ENCODE measurements at places on chromosomes 3 and 15.

- DNase-seq, result no peak
Observed at GRCh38 chr3:44960387-44961026, 15.5 kb downstream of the ZDHHC3 start.

- DNase-seq, result peak; percentile 92
Observed at GRCh38 chr3:24145981-24146822, 201.1 kb downstream of the NR1D2 start.

DNA sequence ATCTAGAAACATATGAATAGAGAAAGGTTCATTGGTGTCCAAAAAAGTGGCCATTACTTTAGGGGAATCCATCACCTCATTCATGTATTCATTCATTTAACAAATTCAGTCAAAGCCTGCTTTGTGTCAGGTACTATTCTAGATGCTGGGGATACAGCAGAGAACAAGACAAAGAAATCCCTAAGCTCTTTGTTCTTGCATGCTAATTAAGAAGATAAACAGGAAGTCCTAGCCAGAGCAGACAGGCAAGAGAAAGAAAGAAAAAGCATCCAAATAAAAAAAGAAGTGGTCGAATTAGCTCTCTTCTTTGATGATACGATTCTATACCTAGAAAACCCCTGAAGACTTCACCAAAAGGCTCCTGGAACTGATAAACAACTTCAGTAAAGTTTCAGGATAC, 12.4 kb upstream of the ZMAT3 start:
- DNase-seq, result no peak

DNA sequence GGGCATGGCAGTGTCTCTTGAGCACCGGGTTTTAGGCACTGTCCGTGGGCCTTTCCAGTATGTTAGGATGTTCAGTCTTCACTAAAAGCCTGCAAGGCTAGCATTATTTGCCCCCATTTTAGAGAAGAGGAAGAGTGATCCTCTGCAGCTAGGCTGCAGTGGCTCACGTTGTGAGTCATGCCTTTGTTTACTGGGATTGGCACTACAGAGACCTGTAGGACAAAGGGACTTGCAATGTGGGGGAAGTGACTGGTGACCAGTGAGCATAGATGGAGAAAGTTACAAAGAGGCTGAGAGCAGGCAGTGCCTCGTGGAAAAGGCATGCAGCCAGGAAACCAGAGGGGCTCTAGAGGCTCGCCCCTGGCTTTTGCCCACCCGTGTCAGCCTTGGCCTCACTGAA, 26.8 kb upstream of the CPNE9 start:
- DNase-seq, result no peak

DNA sequence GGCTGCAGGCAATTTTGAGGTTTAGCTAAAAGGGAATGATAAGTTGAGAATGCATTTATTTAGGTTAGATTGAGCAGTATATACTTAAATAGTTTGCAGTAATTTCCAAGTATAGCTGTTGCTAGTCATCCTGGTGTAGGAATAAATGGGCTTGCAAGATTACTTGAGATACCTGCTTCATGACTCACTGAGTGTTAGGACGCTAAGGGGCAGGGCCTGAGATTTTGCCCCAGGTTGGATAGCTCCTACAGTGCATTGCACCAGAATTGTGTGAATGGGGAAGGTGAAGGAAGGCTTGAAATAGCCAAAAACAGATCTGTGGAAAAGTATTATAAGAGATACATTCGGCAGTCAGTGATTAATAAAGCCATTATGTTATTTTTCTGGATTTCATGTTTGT, 72.8 kb downstream of the KCNH8 start:
- no peak for DNase-seq

GRCh38 chr15:39591141-39591895, 10.4 kb downstream of the THBS1 start:
- peak; percentile 46 for DNase-seq

DNA sequence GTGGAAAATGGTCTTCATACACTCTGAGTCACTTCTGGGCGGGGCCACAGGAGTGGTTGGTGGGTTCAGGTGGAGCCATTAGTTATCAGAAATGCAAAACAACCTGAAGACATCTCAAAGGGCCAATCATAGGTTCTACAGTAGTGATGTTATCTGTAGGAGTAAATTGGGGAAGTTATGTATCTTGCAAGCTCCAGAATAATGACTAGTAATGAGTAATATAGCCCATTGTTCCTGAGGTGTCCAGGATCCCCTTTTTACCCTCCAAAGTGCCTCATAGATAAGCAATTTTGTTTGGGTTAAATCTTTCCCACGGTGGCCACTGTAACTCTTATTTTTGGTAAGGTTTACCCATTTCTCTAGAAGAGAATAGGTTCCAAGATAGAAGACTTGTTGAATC, 91.7 kb downstream of the PIK3R4 start:
- no peak for DNase-seq

DNA sequence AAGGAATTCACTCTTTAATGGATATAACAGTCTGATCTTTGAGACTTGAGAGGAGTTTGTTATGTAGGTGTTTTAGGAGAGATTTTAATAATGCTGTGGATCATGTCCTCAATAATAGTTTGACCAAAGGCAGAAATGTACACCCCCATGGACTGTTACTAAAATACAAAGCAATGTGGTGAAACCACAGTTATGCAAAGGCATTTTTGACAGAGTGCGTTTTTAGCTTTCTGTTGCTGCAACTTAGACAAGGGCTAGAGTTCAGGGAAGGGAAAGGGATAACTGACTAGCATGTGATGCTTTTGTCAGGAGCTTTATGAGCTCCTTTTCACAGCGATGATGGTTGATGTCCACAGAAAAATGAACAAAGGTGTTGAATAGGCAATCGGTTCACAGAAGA, 3.6 kb upstream of the STARD5 start:
- DNase-seq, result peak; percentile 77

DNA sequence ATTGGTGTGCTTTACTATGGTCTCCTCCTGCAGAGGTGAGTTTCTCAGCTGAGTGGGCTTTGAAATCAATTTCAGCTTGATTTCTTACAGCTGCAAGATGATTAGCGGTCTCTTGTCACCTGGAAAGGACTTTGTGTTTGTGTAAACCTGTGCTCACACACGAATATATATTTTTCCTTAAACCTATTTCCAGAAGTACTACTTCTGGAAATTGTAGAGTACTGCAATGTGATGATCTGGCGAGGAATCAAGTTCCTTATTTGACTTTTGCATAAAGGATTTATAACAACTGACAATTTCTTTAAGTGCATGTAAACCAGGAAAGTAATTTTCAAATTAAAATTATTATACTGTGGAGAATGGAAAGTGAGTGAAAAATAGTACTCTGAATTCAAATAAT, 2.1 kb downstream of the MCTP2 start:
- no peak for DNase-seq

DNA sequence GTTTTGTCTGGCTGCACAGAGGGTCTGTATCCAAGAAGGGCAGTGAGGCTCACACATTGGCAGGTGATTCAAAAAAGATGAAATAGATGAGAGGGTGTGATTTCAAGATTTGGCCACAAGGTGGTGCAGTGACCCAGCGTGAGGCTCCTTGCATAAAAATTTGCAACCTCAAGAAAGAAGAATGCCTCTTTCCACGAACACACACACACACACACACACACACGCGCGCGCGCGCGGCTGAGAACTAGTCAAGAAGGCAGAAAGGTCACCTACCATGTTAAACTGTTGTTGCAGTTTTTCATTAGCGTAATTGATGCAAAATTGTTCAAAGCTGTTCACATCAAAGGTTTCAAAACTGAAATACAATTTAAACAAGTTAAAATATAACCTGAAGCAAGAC, 39.2 kb downstream of the MYO5C start:
- peak; percentile 55 for DNase-seq

GRCh38 chr3:45939341-45939771, 3.9 kb upstream of the CXCR6 start:
- DNase-seq, result no peak

DNA sequence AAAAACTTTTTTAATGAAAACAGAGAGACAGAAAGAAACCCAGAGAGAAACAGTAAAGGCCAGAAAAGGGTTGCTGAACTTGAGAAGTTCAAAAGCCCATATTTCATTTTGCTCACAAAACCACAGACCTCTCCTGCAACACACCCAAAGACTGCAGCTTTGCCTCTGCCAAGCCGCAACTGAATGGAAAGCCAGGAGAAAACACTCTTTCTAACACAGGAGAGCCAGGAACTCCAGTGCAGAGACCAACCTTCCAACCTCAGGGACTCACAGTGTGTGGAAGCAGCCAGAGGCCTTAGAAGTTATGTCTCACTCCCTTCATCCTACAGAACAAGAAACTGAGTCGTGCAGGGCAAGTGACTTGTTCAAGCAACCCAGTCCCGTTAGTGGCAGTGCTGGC, 163.1 kb upstream of the HES1 start:
- no peak for DNase-seq

GRCh38 chr3:150754896-150755295, 8.1 kb downstream of the SIAH2 start:
- no peak for DNase-seq

DNA sequence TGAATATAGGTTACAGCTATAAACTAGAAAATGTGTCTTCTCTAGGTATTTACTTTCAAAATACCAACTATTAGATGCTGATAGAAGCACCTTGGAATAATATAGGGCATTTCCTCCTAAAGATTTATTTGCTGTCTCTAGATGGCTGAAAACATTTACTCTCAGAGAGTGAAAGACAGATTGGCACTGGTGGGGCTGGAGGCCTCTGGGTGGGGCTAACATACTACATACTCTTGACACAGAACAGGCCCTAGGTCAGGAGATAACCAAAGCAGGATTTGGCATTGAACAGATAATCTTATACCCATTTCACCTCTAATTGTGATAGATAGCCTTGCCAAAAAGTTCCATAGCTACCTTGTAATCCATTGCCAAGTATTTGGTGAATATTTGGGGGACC, 253.3 kb upstream of the TBC1D5 start:
- DNase-seq, result no peak

DNA sequence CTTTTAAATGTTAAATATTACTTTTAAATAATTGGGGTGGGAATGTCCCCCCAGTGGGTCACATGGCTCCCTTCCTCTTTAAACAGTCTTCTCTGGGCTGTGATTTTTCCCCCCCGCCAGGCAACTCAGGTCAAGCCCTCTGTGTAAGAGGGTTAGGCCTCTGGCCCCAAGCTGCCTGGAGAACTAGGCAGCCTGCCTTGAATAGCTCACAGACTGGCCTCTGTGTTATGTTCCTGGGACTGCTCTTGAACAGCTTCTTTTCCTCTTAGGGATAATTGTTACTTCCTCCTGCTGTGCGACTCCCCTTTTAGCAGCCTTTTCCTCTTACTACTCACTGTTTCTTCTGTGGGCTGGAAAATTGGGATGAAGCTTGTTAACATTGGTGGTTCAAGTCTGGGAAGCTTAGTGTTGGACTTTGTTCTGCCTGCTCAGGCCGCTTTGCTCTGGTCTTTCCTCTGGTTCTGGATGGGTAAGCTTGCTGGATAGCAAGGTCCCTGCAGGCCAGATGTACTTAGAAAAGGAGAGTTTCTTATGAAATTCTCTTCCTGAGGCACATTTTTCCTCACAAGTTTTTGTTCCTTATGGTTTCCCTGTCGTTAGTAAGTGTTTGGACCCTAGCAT, 2.2 kb downstream of the TEX264 start:
- DNase-seq, result no peak

DNA sequence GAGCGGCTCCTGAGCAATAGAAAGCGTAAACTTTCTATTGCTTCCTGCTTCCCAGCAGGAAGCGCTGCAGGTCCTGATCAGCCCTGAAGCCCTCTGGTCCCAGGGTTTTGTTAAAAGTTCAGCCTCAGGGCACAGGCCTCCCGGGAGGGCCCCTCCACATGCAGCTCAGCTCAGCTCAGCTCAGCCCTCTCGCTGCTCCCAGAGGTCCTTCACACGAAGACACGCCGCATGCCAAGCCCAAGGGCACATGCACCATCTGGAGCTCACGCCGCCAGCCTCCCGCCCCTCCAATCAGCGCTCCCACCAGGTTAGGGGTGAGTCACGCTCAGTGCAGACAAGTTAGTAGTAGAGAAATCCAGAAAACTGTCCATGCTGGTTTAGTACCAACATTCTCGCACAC, 12.7 kb downstream of the TKT start:
- peak; percentile 81 for DNase-seq

DNA sequence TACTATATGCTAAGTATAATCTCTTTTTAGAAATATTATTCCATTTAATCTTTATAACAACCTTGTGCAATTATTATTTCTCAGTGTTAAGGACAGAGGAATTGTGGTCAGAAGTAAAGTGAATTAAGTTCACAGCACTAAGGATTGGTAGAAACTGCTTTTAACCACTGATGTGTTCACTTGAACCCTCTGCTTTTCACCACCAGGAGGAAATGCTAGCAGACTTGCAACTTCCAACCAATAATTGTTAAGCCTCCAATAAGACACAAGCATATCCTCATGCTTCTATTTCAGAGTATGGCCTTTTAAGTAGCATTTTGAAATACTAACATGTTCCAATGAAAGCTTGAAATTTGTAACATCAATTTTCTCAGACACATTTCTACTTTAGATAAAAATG, 527.4 kb downstream of the SI start:
- DNase-seq, result no peak

DNA sequence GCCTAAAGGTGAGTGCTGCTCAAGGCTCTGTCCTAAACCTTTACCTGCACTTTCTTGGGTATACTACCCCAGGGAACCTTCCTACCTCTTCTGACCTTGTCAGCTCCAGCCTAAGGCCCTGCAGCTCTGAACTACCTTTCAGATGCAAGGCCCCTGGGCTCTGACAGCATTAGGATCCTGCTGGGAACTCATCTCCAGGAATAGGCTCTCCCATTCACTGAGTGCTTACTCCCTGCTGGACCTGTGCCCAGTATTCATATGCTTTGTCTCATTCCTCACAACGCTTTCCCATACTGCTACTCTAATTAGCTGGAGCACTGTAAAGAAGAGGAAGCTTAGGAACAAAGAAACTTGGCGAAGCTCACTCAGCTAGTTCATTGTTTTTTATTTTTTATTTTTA, 53.8 kb upstream of the RAB6B start:
- no peak for DNase-seq

DNA sequence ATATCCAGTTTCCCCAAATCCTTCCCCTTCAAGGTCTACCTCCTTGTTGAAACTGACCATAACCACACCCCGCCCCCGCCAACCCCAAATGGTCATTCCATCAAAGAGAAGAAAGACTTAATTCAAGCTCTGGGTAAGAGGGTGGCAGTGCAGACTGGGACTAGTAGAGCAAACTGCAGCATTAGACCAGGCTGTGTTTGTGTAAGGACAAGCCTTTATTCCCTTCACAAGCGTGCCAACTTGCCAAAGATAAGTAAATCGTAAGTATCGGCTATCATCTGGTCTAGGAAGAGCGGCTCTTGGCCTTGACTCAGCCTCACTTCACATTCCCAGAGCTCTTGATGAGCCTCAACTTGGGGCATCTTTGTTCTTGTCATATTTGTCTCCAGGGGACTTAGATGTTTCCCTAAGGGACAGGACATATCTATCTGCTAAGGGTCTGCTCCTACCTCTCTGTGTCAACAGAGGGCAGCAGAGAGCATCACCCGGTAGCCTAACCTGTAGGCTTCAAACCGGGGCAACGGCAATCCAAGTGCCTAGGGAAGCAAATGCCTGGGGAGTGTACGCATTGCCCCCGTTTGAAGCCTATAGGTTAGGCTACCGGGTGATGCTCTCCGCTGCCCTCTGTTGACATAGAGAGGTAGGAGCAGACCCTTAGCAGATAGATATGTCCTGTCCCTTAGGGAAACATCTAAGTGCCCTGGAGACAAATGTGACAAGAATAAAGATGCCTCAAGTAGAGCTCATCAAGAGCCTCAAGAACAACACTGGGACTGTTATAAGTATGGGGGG, 8.9 kb upstream of the MAP3K13 start:
- no peak for DNase-seq
